ENCODE measurements at places on chromosomes 5 and 9. TPM values are rescaled to one million over a fixed set of nuclear protein-coding genes. Genes with fewer than 3 reads are reported as not detected.

Gene C9orf50
- total RNA-seq = 0.22 TPM

Gene FOXD4
- total RNA-seq = 0.27 TPM

Gene PRSS3
- not detected for total RNA-seq

Gene ANKRD31
- total RNA-seq = 0.25 TPM

GRCh38 chr5:160565376-160565775 is 143.7 kb downstream of the PTTG1 start:
- no peak overlapping the region for H3K27ac ChIP-seq
- H3K4me1 ChIP-seq = no peaks in the 10 kb centered on the region
- no peak overlapping the region for H3K4me3 ChIP-seq
- no peaks in the 10 kb centered on the region for H3K27me3 ChIP-seq
- no peak for DNase-seq

DNA sequence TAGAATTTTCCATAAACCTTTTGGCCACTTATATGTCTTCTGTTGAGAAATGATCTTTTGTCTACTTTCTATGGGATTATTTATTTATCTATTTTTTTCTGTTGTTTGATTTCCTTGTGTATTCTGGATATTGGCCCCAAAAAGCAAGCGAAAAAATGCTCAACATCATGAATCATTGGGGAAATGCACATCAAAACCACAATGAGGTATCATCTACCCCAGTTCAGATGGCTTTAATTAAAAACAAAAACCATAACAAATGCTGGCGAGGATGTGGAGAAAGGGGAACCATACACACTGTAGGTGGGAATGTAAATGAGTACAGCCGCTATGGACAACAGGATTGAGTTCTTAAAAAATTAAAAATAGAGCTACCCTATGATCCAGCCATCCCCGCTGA is 125.0 kb upstream of the LPCAT1 start:
- H3K4me3 ChIP-seq = no peak overlapping the region
- H3K4me1 ChIP-seq = peaks cover 7% of the 10 kb centered on the region
- no peak overlapping the region for H3K27ac ChIP-seq
- peaks cover 50% of the 10 kb centered on the region for H3K27me3 ChIP-seq
- no peak for DNase-seq

DNA sequence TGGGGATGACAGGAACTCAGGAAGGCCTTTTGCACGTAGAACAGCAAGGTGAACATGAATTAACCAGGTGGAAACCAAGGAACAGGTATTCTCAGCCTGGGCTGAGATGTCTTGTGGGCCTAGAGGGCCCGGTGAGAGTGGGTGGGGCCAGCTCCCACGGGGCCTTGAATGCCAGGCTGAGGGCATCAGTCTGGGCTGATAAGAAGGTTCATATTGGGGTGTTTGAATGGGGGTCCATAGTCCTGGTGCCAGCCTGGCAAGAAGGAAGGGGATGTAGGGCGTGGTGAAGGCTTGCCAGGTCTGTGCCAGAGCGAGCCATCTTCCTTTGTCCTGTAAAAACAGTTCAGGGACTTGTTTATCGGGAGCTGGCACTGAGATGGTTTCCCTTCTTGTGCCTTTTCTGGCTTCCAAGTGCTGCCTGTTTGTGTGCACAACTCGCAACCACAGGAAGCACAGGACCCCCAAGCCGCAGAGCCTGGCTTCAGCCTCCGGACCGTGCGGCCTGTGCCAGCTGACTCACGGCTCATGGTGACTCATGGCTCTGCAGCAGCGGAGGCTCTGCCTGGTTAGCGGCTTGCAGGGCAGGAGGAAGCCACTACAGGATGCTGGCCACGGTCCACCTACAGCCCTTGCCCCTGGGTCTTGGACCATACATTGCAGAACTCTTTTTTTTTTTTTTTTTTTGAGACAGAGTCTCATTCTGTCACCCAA is 2.4 kb downstream of the CARD19 start:
- H3K4me1 ChIP-seq = peaks cover 85% of the 10 kb centered on the region
- H3K4me3 ChIP-seq = no peak overlapping the region
- H3K27me3 ChIP-seq = no peaks in the 10 kb centered on the region

DNA sequence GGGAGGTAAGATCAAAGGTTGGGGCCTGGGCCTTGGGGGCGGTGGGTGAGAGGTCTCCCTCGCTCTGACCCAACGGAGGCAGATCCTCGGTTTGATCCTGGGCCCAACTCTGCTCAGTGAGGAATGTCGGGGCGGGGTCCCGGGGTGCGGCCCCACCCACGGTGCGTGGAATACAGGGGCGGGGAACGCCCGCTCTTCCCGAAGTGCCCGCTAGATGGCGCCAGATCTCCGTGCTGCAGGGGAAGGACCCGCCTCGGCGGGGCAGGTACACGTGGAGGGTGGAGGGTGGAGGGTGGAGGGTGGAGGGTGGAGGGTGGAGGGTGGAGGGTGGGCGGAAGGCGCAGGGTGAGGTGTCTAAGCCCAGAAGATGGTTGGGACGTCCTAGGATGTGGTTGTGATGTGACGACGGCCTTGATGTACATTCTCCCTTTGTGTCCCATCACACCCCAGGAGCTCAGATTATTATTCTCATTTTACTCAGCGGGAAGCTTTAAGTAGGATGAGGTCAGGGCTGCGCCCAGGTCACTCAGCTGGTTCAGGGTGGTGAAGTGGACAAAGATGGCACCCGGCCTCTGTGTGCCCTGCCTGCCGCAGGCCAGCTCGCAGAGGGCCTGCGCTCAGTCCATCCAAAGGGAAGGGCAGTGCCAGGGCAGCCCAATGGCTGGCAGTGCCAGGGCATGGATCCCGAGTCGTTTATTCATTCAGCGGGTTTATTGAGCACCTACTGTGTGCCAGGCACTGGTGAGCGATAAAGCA is 9.4 kb upstream of the RPS14 start:
- peaks cover 89% of the 10 kb centered on the region for H3K4me1 ChIP-seq
- DNase-seq = peak; percentile 96
- H3K36me3 ChIP-seq = no peaks in the 10 kb centered on the region
- peak overlapping the region; percentile 19 for H3K4me3 ChIP-seq

DNA sequence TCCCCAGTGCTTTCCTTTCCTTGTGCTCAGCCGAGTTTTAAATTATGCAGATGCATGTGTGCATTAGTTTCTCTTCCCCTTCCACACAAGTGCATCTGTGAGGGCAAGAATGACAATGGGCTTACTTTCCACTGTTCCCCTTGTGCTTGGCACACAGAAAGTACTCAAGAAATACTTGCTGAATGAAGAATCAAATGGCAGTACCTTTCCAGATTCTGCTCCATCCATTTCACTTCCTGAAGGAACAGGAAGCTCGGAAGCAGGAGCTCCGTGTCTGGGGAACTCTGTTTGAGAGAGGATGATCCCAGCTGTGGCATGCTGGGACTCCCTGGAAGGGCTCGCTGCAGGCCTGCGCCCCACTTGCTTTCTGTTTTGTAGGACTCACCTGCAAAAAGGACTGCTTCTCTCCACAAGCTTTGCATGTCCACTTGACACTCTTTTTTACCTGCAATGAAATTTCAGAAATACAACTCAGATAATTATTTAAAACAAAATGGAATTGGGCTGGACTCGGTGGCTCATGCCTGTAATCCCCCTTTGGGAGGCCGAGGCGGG is 5.5 kb downstream of the MRNIP start:
- H3K36me3 ChIP-seq = peaks cover 54% of the 10 kb centered on the region
- H3K27ac ChIP-seq = peak overlapping the region; percentile 41
- no peak overlapping the region for H3K4me3 ChIP-seq
- H3K27me3 ChIP-seq = no peaks in the 10 kb centered on the region

DNA sequence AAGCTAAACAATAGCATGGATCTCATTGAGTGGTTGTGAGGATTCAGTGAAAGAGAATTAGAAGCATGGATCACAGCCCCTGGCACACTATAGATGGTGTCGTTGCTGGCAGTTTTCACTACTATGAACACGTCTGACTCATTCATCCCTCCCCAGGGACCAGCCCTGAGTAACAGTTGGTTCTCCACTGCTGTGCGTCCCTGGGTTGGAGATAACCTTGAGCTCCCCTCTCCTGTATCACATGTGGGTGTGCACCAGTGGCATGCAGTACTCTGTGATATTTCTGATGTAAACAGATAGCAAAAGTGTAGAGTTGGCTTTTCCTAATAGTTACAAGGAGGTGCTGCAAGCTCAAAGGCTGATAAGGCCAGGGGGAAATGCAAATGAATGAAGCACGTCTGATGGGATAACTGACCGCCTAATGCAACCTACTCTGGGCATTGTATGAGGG is 8.8 kb upstream of the LCP2 start:
- H3K4me3 ChIP-seq = no peak overlapping the region
- peak overlapping the region; percentile 78 for H3K27ac ChIP-seq
- no peaks in the 10 kb centered on the region for H3K36me3 ChIP-seq

DNA sequence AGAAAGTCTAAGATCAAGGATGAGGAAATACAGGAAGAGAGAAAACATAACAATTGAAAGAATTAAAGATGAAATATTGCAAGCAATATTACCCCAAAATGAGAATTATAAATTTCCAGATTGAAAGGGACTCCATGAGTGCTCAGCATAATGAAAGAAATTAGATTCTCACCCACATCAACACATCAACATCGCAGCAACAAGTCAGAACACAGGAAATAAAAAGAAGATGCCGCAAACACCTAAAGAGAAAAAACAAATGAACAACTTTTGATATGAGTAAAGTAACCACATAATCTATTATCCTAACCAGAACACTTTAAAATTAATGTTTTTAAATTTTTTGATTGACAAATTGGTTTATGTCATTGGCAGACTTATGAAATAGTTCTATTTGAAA is 318.3 kb upstream of the PTGER4 start:
- DNase-seq = no peak
- H3K4me3 ChIP-seq = no peak overlapping the region
- H3K36me3 ChIP-seq = no peaks in the 10 kb centered on the region
- peak overlapping the region; percentile 4 for H3K27ac ChIP-seq

DNA sequence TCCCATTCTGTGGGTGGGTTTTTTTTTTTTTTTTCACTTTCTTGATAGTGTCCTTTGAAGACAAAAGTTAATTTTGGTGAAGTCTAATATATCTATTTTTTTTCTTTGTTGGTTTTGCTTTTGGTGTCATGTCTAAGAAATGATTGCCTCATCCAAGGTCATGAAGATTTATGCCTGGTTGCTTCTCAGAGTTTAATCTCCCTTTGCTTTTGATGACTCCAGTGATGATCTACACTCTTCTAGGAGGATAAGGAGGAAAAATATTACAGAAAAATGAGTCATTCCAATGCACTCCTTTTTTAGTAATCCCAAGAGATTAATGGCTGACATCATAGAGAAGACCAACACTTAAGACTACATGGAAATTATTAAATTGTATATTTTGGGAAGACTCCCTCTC is 79.7 kb upstream of the ICE1 start:
- H3K4me1 ChIP-seq = no peaks in the 10 kb centered on the region
- DNase-seq = no peak
- H3K4me3 ChIP-seq = no peak overlapping the region
- no peak overlapping the region for H3K27ac ChIP-seq

GRCh38 chr9:126374366-126374781 is 47.7 kb downstream of the MVB12B start:
- H3K4me1 ChIP-seq = no peaks in the 10 kb centered on the region
- no peak overlapping the region for H3K4me3 ChIP-seq
- no peaks in the 10 kb centered on the region for H3K36me3 ChIP-seq

DNA sequence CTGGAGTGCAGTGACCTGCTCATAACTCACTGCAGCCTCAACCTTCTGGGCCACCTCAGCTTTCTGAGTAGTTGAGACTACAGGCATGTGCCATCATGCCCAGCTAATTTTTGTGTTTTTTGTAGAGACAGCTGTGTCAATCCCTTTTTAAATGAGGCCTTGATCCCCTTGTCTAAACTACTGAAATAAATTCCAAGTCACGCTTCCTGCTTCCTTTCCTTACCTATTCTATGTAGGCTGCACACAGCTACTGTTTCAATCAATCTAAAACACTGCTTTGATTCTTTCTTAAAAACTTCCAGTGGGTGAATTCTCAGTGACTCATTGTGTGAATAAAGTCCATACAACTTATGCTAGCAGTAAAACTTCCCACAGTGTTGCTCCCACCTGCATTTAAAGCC is 2.9 kb upstream of the C7 start:
- no peak overlapping the region for H3K27ac ChIP-seq
- no peaks in the 10 kb centered on the region for H3K36me3 ChIP-seq
- no peak for DNase-seq

- H3K36me3 ChIP-seq = no peaks in the 10 kb centered on the region
- H3K4me1 ChIP-seq = no peaks in the 10 kb centered on the region
- no peak overlapping the region for H3K4me3 ChIP-seq
- no peak for DNase-seq
Observed at GRCh38 chr5:159135896-159136531, 36.3 kb upstream of the EBF1 start.

DNA sequence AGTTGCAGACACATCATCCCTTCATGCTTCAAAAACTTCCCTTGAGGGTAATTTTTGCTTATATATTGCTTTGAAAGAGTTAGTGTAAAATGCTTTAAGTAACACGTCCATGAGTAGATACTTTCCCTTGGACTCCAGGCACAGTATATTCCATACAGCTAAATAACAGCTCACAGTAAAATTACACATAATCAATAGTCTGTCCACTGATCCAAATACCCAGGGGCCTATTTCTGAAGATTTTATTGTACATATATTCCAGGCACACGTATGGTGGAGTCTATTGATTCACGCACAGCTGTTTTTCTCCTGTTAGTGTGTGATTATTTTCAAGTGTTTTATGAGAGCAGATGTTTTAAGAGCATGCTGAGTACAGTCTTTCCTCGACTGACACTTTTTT is 223.7 kb upstream of the GRAMD2B start:
- no peak for DNase-seq
- no peaks in the 10 kb centered on the region for H3K36me3 ChIP-seq
- H3K27me3 ChIP-seq = no peaks in the 10 kb centered on the region
- H3K4me1 ChIP-seq = no peaks in the 10 kb centered on the region
- H3K27ac ChIP-seq = no peak overlapping the region

DNA sequence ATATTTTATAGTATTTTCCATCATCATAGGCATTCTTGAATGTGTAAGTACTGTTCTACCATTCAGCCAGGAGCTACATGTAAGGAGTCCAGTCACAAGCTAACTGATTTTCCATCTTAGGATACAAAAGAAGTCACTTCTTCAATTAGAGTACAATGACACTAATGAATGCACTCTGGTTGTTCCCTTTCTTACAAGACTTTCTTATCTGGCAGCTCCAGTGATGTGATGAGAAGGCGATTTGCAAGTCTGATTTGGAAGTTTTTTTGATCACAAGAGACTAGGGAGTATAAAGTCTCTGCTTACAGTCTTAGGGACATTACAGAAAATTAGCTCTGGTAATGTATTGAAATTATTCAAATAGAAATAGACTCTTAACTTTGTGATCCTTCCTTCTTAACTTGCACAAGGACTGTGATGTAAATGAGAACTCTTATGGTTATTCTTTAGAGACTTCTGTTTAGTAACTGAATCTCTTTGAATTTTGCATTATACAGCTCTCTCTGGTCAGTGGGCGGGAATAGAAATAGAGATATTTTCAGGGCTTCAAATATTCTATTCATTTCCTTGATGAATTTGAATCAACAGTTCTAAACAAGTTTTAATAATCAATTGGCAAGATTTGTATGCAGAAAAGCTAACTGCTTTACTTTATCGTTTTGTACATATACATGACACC is 130.4 kb upstream of the CDH6 start:
- no peaks in the 10 kb centered on the region for H3K27me3 ChIP-seq
- DNase-seq = no peak
- no peaks in the 10 kb centered on the region for H3K36me3 ChIP-seq
- H3K4me3 ChIP-seq = no peak overlapping the region

- no peaks in the 10 kb centered on the region for H3K4me1 ChIP-seq
- H3K27ac ChIP-seq = no peak overlapping the region
- DNase-seq = no peak
Observed at GRCh38 chr5:53613061-53613460, 52.6 kb downstream of the NDUFS4 start.

All from spleen (tissue), 13 donors.